ENCODE measurements at places on chromosomes 12 and 14. TPM values are rescaled to one million over a fixed set of nuclear protein-coding genes. Genes with fewer than 3 reads are reported as not detected.

DNA sequence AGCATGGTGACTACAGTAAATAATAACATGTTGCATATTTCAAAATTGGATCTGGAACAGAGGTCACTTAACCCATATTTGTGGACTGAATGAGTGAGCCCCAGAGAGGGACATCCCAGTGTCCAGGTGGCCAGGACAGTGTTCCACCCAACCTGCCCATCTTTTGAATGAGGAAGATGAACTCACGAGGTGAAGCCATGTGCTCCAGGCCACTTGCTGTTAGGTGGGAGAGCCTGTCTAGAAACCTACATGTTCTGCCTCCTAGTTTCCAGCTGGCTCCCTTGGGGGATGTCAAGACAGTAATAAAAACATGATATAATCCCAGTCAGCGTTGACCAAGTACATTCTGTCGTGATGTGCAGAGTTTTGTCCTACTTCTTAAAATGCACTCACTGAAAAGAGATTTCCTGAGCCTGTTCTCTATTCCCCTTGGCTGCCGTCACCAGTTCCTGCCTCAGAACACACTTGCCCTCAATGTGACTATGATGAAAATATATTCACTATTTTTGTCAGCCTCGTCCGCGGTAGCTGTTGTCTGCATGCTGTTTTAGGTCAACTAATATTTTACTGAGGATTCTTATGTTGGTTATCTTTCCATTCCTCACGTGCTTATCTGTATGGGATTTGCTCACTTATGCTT lies 25.7 kb downstream of the TSPAN9 start:
- no peak for DNase-seq

GRCh38 chr12:6112004-6112403 lies 12.5 kb downstream of the VWF start:
- no peak for DNase-seq

DNA sequence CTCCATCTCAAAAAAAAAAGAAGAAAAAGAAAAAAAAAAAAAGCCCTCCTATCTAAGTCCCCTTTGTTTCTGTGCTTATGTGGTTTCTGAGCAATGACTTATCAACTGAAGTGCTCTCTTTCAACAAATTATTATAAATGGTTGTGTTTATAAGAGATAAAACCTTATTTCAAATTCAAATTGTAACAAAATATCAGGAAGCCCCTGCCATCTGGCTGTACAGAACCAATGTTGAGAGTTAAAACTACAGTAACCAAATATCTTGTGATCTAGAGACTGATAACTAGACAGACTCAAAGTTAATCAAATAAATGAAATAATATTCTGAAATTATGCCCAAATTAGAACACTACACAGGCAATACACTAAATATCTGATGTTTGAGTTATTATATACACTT lies 143.0 kb upstream of the CPNE8 start:
- DNase-seq = no peak

The TMEM229B gene
- 5.1 TPM for total RNA-seq

DNA sequence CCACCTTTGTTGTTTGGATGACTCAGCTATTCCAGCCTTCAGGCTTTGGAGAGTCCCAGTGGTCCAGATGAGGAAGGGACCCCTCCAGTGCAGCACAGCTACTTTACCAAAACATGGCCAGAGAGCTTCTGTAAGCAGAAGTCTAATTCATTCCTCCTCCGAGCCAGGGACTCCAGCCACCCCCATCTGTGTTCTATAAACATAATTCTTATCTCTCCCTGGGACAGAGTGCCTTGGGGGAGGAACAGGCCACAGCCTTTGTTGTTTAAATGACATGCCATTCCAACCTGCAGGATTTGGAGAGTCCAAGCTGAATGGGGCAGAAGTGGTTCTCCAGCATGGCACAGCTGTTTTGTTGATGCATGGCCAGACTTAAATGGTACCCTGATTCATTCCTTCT lies 994.0 kb downstream of the TRHDE start:
- DNase-seq = no peak

The EPYC gene
- total RNA-seq = not detected

- DNase-seq = no peak
These were observed 417.8 kb upstream of the TMTC1 start for GRCh38 chr12:30201301-30202160.

DNA sequence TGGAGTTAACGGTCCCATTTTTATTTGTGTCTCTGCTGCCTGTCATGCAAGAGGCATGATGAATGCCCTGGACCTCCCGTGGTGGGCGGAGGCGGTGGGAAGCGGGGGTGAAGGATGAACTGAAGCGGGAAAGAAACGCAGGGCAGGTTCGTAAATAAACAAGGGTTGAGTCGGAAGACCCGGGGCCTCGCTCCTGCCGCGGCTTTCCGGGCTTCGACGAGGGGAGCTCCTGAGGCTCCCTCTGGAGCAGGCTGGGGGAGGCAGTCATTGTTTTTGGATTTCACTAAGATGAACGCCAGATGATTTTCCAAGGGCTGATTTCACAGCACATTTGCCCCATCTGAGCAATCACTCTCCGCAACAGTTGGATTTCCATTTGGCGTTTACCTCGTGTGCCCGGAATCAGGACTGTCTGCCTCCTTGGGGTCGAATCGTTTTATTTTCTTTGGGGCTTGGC lies 130.2 kb downstream of the SLC38A6 start:
- no peak for DNase-seq

DNA sequence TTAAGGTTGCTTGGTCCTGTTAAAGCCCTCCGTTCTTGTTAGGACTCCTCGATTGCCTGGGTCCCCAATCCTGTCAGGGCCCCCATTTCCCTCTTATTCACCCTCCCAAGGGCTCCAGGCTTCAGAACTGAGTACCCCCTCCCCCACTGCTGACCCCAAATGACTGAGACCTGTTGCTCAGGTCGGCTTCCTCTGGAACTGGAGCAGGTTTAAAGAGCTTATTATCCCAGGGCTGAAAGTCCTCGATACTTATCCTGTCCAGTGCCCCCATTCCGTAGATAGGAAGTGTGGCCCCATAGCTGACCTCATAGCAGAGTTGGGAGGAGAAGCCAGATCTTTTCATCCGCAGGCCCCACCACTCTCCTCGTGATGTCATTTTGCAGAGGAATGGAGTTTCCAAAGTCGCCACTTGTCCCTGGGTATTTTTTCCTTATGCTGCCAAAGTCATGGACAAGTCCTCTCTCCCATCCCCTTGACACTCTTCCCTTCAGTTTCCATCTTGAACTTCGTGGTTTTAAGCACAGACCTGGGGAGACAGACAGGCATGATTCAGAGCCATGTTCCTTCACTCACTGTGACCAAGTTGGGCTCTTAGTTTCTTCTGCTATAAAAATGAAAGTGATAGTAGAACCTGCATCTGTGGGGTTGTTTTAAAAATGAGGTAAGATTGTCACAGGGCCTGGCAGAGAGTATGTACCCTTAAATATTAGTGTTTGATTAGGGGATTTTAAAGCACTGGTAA lies 1.2 kb downstream of the USP30 start:
- peak; percentile 28 for DNase-seq

- no peak for DNase-seq
These were observed 268.9 kb upstream of the ATP2B1 start for GRCh38 chr12:89977405-89978085.

- DNase-seq = no peak
These were observed 4.4 kb upstream of the KCNK10 start for GRCh38 chr14:88327497-88327896.

DNA sequence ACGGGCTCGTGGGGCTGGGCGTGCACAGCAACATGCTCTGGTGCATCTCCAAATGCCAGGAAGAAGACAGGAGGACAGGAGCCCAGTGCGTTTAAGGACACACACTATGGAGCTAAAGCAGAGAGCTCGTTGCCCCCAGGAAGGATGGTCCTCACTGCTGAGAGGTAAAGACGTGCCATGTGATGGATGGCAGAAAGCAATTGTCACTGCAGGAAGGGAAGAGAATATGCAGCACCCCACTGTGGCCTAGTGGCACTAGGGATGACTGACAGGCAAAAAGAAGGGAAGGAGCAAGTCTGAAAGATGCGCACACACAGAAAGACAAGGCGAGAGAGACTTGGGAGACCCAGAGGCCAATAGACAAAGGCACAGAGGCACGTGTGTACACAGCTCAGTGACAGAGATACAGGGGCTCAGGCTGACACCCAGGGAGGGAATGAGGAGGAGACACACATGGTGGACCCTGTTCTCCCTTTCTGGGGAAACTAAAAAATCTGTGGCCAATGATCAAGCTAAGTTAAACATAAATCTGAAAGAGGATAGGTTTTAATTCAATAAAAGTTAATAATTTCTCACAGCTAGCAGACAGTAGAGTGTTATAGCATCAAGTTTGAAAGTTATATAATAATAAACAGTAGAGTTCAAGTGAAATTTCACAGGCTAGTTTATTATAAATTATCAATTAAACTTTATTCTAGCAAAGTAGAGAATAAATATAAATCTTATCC lies 78.8 kb downstream of the CRACR2A start:
- DNase-seq = no peak

The CELA1 gene
- total RNA-seq = not detected

DNA sequence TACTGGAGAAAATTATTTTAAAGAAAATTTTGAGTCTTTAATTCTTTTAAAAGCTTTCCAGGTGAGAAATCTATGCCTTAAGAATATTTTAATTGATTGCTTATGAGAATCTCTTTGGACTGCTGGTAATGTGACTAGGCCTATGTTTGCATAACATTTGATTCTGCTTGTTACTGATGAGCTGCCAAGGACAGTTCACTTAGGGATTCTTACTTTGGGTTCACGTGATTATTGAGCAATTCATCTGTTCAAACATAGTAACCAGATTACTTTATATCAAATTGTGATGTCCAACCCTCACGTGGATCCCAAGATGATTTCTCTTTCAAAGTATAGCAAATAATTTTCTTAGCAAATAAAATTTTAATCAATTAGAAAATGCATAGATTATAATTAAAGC lies 27.4 kb upstream of the ABCD2 start:
- DNase-seq = no peak

GRCh38 chr14:61690982-61691381 lies 4.3 kb upstream of the HIF1A start:
- DNase-seq = no peak

DNA sequence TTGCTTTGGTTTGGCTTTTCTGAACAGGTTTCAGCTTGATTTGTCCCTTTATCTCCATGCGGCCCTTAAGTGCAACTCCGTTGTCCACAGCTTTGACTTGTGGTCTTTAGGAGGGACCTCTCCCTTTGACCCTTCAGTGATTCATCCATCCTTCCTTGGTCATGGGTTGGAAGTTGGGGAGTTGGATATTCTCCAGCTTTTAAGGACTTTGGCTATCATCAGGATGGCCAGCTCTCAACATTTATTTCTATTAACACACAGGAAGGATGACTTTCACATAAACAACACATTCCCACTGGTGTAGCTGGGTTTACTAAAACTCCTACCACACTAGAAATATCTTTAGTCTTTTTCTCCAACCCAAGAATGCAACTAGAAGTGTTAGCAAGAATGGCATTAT lies 50.9 kb upstream of the E2F7 start:
- no peak for DNase-seq

DNA sequence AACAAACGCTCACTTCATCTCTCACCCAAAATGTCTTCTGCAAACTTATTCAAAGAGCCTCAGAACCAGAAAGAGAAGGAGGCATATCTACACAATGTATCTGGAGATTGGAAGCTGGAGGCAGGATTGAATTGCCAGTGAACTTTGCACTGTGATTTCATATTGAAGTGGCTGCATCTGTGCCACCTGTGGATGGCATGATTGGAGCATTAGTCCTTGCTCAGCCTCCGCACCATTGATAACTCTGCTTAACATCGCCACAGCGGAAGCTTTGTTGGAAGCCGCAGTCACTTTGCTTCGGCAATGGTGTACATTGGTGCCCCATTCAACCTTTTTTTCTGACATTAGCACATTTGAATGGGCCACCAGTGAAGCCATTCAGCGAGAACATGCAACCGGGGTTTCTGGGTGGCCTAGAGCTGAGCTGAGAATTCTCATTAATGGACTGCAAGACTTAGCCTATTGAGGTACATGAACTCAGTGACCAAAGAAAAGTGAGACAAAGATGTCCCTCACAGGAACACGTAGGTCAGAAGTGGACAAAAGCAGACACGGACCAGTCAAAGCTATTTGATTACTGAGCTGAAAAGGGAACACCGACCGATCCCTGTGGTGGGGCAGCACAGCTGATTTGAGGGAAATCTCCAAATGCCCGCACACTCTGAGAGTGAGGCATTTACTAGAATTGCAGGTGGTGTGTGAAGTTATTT lies 130.4 kb downstream of the BRMS1L start:
- no peak for DNase-seq

The LRRC10 gene
- not detected for total RNA-seq

GRCh38 chr12:128313931-128314330 lies 47.0 kb downstream of the TMEM132C start:
- DNase-seq = no peak

The MAP1LC3B2 gene
- not detected for total RNA-seq

- no peak for DNase-seq
These were observed 15.8 kb downstream of the C12orf43 start for GRCh38 chr12:121000530-121000929.

- no peak for DNase-seq
These were observed 180.6 kb upstream of the CAND1 start for GRCh38 chr12:67088401-67089118.

GRCh38 chr12:52631264-52631663 lies 12.9 kb upstream of the KRT73 start:
- DNase-seq = no peak

GRCh38 chr14:31877255-31877798 lies 199.8 kb upstream of the ARHGAP5 start:
- DNase-seq = no peak

DNA sequence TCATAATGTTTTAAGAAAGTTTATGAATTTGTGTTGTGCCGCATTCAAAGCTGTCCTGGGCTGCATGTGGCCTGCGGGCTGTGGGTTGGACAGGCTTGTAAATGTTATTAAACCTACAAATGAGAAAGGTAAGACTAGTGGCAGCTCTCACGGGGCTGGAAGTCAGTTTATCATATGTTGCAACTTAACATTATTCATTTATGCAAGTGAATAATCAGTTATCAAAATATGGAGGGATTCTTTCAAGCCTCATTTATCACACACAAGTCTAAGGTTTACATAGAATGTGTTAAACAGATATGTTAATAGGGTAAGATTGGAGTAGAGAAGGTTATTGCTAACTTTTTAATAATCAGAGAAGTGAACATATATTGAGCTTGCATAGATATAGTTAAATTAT lies 442.5 kb upstream of the RGS6 start:
- no peak for DNase-seq

GRCh38 chr14:67618617-67619063 lies 1.1 kb upstream of the ARG2 start:
- DNase-seq = no peak

DNA sequence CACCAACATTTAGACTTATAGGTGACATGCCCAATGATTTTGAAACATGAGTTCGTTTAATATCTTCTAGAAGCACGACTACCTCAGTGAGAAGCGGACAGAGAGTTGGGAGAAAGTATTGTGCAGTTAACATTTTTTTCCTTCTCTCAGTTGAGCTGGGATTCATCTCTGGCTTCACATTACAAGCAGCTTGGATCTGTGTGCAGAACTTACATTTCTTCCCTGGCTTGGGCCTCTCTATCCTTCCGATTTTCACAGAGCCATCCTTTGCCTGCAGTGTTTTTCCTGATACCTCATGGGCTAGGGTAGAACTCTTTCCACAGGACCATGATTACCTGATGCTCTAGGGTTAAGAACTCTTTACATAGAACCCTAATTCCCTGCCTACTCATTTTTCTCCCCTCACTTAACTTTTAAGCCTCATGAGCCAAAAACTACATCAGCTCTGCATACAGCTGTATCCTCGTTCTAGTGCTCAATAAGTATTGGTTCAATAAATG lies 86.5 kb downstream of the FLRT2 start:
- no peak for DNase-seq

Data from GM12878 (cell line).